CD4-positive, alpha-beta T cell treated with Interleukin-15 for 4 hours (primary cell): ENCODE measurements at places on chromosomes 4 and X.

- no peak for DNase-seq
Measured at GRCh38 chrX:120452131-120452530, 17.0 kb downstream of the LAMP2 start.

DNA sequence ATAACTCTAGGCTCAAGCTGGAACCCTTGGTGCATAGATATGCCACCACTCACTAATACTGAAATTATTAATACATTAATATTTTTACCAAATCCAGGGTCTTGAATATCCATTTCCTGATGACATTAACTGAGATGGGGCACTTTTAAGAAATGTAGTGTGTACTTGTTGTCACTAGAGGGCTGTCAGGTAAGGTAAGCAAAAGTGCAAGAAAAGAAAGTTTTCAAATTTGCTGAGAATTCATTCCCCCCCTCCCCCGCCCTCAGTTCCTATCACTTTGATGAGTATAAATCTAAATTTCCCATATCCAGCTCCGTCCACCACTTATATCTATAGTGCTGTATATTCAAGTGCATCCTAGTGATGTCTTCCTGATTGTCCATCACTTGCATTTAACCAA is 20.5 kb upstream of the WDR44 start:
- DNase-seq, result no peak

- no peak for DNase-seq
Measured at GRCh38 chrX:53732797-53733196, 46.3 kb upstream of the HUWE1 start.

- DNase-seq, result no peak
Measured at GRCh38 chr4:141375855-141376254, 155.2 kb downstream of the ZNF330 start.

DNA sequence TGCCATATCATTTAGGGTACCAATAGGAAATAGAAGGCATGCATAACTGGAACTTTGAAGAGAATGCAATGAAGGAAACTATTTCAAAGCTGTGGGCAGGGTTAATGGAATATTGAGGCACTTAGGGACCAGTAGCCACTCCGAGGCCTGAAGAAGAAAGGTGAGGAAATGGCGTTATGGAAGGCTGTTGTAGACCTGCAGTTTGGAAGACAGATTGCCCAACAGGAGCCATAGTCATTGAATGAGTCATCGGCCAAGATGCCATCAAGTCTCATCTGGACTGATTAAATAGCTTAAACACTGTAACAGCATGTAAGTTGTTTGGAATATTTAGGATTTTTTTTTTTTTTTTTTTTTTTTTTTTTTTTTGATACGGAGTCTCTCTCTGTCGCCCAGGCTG is 11.6 kb downstream of the CXCL13 start:
- DNase-seq, result no peak

DNA sequence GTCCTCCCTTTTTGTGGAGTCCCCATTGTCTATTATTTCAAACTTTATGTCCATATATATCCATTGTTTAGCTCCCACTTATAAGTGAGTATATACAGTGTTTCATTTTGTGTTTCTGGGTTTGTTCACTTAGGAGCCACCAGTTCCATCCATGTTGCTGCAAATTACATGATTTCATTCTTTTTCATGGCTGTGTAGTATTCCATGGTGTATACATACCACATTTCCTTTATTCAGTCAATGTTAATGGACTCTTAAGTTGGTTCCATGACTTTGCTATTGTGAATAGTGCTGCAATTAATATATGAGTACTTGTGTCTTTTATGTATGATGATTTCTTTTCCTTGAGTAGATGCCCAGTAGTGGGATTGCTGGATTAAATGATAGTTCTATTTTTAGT is 329.1 kb downstream of the AR start:
- DNase-seq, result no peak

GRCh38 chr4:122146652-122147051 is 5.5 kb upstream of the BLTP1 start:
- no peak for DNase-seq

DNA sequence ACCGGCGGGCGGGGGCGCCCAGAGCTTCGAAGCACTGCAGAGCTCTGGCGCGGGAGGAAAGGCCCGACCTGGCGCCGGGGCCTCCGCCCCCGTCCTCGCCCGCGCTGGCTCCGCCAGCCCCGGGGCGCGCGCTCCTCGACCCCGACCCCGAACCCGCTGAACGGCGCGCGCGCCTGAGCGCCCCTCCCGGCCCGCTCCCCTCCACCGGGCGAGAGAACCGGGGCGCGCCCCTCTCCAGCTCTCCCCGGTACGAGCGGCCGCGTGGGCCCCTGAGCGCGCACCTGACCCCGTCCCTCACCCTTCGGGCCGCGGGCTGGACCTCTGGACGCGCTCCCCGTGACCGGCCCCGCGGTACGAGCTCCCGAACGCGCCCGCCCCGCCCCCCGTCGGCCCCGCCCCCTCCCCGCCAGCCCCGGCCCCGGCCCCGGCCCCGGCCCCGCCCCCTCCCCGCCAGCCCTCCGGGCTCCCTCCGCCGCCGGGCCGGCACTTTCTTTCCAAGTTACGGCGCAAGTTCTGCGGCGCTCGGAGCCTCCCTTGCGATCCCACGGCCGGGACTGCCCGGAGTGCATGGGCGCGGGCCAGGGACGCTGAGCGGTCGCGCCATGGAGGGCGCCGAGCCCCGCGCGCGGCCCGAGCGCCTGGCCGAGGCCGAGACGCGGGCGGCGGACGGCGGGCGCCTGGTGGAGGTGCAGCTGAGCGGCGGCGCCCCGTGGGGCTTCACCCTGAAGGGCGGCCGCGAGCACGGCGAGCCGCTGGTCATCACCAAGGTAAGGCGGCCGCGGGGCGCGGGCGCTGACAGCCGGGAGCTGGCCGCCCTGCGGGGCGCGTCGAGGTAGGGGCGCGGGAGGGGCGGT is at the start of gene SHROOM2:
Gene SHROOM2 (plus strand): TSS at position 486 of the 854 bp plus-strand sequence. CDS start 117 bp downstream, at position 603.
- DNase-seq, result no peak

- DNase-seq, result no peak
Measured at GRCh38 chr4:18318682-18319388, 297.3 kb upstream of the LCORL start.
